Chondrocyte (in vitro differentiated cells): ENCODE measurements at places on chromosomes 12 and 14. TPM values are rescaled to one million over a fixed set of nuclear protein-coding genes. Genes with fewer than 3 reads are reported as not detected.

DNA sequence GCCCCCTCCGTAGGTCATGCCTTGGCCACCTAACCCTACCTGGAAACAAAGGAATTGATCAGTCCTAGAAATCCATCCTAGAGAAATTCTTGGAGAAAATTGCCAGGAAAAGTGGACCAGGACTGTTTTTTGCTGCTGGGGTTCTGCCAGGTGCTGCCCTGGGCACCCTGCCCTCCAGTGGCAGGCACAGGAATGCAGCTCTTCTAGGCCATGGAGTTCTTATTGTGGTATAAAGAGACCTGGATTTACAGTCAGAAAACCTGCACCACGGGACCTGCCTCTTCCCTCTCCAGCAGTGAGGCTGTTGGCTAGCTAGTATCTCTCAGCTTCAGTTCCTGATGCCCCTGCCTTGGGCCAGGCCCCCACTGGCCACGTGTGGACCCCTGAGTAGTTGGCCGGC, 59.7 kb downstream of the SLC24A4 start:
- no peak for DNase-seq

The NACA gene
- 483 to 537 TPM (median 513 TPM) in 3 replicates for total RNA-seq

- no peak for DNase-seq
These were observed 8.3 kb downstream of the RESF1 start for GRCh38 chr12:31967539-31967938.

DNA sequence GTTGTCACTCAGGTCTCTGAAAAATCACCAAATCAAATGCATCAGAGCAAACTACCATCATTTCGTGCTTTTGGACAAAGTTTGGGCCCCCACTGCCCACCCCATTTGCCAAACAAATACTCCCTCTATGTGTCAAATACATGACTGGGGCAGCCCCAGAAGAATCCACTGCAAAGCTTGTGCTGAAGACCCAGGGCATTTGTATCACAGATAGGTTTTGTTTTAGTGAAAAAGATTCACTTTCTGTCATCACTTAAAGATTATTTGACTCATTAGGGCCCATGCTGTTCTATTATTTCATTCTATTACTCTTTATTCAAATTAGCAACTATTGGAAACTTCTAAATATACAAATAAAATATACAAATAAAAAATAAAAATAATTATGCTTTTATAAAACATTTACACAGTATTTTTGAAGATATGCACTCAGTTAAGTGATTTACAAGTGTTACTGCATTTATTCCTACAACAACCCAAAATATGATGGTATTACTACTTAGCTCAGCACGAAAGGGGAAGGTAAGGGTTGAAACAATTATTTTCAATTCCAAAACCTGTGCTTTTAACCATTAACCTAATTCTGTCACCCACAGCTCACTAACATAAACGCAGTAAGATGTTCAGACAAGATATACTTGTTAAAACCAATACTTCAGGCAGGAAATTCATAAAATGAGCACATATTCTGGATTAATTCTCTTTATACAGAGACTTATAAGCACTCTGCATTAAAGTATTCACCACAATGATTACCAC, 36.5 kb downstream of the LRIG3 start:
- no peak for DNase-seq

The RDH12 gene
- total RNA-seq: not detected in 3 replicates

The SERPINA9 gene
- not detected in 3 replicates for total RNA-seq

The VRTN gene
- total RNA-seq: not detected in 3 replicates

- DNase-seq: no peak
These were observed 59.6 kb downstream of the NELL2 start for GRCh38 chr12:44816446-44817017.

DNA sequence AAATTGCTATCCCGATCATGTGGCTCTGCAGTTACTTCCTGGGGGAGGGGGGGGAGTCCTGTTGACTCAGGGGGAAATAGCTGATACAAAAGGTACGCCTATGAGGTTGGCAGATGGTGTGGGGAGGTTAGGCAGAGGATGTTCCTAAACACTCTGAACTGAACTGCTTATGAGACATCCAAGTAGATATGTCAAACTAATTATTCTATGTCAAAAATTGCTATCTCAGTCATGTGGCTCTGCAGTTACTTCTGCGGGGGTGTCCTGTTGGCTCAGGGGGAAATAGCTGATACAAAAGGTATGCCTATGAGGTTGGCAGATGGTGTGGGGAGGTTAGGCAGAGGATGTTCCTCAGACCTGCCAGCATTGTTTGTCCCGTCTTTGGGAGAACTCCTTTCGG, 5.1 kb upstream of the VCPKMT start:
- no peak for DNase-seq

The DNAJC22 gene
- total RNA-seq: 0.36 to 1.1 TPM (median 0.50 TPM) in 3 replicates

The RERG gene
- total RNA-seq: 10.1 to 64.8 TPM (median 10.8 TPM) in 3 replicates

DNA sequence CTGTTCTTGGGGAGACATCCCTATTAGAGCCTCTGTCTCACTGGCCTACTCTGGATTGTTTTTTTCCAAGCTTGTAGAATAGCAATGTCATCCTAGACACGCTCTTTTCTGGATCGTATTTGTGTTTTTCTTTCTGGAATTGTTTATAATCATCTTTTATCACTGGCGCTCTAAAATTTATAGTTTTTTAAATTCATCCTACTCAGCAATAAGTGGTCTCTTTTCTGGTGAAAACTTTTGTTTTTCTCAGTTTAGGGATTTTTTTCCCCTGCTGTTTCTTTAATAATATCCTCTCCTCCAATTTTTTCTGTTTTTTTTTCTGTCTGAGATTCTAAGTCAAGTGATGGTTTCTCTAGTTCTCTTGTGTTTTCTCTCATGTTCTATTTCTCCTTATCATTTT, 25.2 kb downstream of the PDE6H start:
- DNase-seq: no peak

The RCOR1 gene
- total RNA-seq: 19.6 to 25.2 TPM (median 23.7 TPM) in 3 replicates

GRCh38 chr12:128387811-128388422, 120.9 kb downstream of the TMEM132C start:
- DNase-seq: no peak
